CD4-positive, alpha-beta T cell treated with Interleukin-15 for 4 hours (primary cell): ENCODE measurements at places on chromosomes 2 and 18.

DNA sequence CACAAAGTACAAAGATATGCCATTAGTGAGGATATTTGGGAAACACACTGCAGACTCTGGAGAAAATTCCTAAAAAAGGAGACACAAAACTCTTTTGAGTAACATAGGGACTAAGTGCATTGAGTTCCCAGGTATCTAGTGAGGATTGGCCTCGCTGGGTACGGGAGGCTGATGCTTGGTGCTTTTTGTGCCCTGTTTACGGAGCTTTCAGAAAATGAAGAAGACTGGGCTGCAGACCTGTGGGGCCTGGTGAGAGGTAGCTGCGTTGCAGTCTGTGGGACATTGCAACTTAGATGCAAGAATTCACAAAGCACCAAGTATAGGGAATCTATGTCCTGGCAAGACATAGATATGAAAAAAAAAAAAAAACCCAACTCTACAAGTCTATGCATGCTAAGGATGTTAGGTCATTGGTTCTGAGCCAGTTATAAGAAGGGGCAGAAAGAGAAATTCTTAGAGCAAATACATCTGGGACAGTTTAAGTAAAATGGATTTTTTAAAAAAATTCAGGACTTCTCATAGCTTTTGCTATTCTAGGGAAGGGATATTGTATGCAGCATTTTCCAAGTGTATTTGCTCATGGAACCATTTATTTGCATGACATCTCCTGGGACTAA is 156.0 kb downstream of the SLC4A3 start:
- no peak for DNase-seq

DNA sequence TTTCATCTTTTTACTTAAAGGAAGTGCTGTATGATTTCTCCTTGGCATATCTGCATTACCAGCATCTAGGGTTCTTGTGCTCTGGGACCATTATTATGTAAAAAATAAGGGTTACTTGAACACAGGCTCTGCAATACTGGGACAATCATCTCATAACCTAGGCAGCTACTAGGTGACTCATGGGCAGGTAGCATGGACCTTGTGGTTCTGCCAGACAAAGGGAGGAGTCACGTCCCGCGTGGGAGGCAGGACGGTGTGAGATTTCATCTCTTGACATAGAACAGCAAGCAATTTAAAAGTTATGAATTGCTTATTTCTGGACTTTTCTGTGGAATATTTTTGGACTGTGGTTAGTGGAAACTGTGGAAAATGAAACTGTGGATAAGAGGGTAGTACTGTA is 34.1 kb downstream of the ASAP2 start:
- no peak for DNase-seq

DNA sequence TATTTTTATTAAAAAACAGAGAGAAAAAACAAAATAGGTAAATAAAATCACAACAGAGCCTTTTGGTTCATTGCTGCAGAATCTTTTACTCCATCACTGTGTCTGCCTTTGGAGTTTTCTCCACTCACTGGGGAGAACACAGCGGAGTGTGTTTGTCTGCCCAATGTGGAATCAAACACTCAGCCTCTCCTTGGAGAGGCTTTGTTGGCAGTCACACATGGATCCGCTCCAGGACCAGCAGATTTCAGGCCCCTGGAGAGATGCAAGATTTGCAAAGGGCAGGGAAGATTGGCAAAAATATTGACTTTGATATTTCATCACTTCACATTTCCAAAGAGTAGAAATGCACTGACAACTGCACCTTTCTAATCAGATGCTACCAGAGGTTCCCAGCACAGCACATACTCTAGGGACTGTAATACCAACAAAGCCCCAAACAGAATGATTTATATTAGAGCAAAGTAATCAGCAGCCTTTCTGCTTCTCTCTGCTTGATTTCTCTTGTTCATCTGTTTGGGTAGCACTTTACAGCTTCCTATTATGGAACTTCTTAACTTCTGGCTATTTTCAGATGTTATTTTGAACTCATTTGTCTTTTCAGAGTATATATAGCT is 1898.8 kb upstream of the PIK3C3 start:
- DNase-seq, result no peak

GRCh38 chr18:56245866-56246580 is 392.4 kb downstream of the TXNL1 start:
- no peak for DNase-seq

- no peak for DNase-seq
Observed at GRCh38 chr2:226080334-226080733, 680.8 kb downstream of the NYAP2 start.

GRCh38 chr18:39453882-39454281 is 1888.3 kb upstream of the CELF4 start:
- no peak for DNase-seq

DNA sequence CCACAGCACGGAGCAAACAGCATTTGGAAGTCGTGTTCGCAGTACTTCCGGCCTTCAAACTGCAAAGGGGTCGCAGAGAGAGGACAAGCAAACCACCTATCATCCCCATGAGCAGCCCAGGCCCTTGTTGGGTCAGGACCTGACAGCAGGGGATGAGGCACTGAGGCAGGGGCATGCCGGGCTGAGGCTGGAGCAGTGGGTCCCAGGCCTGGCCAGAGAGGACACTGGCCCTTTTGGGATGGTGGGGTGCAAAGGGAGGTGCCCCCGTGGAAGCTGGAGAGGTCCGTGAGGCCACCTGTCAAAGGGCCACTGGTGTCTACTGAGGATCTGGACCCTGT is 8.9 kb downstream of the GPR17 start:
- no peak for DNase-seq

GRCh38 chr18:32760391-32760790 is 12.4 kb downstream of the KLHL14 start:
- no peak for DNase-seq

DNA sequence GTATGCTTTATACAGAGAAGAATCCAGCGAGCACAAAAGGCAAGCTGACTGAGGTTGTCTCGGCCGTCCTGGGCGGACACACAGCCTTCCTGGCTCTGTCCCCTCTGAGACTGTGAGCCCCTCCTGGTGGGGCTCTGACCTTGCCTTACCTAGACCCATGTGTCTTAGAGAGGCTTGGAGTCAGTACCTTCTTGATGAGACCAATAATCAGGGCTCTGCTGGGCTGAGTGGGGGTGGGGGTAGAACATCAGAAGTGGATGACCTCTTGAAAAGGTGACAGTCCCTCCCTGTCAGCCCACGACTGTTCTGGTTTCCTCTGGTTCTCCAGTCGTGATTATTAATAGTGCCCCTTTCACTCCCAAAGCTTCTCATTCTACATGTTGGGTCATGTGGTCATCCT is 31.2 kb downstream of the TWIST2 start:
- DNase-seq, result no peak

GRCh38 chr2:48144777-48145176 is 238.5 kb upstream of the FBXO11 start:
- no peak for DNase-seq

DNA sequence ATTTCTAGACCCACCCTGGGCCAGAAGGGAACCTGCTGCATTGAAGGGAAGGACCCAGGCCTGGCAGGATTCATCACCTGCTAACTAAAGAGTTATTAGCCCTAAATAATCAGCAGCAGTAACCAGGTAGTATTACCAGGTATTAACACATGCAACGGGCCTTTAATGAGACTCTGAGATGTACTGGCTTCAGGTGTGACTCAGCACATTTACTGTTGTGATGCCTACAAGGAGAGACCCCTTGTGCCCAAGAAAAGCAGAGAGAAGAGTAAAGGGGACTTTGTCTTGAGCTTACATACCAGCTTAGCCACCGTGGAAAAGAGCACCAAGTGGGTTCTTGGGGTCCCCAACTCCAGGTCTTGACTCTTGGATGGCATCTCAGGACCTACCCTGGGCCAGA is 243.1 kb upstream of the SLC39A10 start:
- DNase-seq, result no peak

- no peak for DNase-seq
Observed at GRCh38 chr2:132586101-132586511, 83.9 kb downstream of the LYPD1 start.

- no peak for DNase-seq
Observed at GRCh38 chr2:34474646-34475045, 875.5 kb upstream of the FAM98A start.

GRCh38 chr2:41873102-41874031 is 174.5 kb upstream of the PKDCC start:
- no peak for DNase-seq

- no peak for DNase-seq
Observed at GRCh38 chr2:16035747-16036745, 95.7 kb downstream of the MYCN start.

- DNase-seq, result no peak
Observed at GRCh38 chr2:207974216-207974605, 51.1 kb downstream of the PLEKHM3 start.

DNA sequence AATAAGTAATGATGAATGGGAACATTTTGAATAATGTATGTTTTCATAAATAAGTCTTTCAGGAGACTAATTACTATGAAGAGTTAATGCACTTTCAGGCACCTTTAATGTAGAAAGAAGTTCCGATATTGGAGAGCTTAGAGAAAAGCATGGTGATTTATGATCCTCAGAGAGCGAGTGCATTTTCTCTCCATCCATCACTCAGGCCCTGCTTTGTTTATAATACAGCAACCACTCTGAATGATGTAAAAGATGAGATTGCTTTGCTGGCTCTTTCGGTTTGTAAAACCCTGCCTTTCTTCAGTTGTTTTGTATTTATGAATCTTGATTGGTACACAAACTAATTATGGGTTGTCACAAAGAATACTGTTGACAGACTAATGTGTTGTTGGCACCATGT is 132.0 kb downstream of the NYAP2 start:
- no peak for DNase-seq

DNA sequence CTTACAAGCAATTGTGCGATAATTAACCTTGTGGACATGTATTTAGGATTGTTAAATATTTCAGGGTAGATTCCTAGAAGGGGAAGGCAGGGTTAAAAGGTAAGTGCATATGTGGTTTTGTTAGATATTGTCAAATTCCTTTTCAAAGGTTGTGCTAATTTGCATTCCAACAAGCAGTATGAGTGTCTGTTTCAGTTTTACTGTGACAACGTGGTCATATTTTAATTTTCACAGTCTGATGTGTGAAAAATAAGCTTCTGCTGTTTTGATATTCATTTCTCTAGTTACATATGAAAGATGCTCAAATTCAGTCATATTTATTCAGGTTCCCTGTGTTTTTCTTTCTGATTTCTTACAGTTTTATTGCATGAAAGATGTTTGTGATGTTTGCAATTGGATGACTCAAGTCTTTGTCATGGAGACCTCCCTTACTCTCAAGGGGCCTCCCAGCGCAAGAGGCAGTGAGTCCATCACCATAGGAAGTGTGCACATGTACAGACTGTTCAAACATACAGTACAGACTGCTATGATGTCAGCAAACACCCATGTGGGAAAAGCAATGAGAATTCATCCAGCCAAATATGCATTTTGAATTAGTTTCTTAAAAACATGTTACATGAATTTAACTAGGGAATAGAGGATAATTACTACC is 310.8 kb downstream of the GALR1 start:
- DNase-seq, result no peak

DNA sequence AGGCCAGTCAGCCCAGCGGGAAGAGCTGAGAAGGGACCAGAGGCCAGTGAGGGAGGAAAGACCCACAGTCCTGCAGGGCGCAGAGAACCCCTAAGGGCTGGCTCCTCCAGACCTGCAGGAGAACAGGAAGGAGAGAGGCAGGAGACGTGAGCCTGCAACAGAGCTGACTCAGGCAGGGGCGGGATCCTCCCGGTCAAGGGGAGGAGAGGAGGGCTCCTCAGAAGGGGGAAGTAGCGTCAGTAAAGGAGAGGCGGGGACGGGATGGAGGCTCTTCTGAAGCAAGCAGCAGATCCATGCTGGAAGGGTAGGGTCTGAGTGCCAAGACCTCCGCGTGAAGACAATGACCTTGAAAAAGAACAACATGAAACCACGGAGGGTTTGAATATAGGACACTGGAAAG is 50.8 kb downstream of the TRABD2A start:
- no peak for DNase-seq

DNA sequence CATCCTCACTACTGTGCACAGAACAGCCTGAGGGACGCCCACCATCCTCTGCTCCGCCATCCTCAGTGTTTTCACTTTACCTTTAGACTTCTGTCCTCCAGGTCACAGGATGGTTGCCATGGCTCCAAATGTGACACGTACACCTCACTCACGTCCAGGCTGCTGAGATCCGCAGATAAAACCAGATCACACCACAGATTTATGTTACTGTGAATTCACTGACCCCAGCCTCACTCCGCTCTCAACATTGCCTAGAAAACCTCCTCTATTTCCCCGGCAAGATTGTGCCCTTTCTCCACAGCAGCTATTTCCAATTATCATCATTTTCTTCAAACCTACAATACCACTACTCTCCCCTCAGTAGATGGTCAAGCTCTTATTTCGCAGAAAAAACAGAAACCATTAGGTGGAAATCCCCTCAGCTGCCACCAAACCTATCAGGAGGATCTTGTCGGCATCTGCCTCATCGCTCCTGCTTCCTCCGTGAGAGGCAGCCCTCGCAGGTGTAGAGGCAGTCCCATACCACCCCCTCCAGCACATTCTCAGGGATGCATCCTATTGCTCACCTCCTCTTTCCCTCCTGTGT is 49.8 kb upstream of the SLC1A4 start:
- DNase-seq, result peak; percentile 11

DNA sequence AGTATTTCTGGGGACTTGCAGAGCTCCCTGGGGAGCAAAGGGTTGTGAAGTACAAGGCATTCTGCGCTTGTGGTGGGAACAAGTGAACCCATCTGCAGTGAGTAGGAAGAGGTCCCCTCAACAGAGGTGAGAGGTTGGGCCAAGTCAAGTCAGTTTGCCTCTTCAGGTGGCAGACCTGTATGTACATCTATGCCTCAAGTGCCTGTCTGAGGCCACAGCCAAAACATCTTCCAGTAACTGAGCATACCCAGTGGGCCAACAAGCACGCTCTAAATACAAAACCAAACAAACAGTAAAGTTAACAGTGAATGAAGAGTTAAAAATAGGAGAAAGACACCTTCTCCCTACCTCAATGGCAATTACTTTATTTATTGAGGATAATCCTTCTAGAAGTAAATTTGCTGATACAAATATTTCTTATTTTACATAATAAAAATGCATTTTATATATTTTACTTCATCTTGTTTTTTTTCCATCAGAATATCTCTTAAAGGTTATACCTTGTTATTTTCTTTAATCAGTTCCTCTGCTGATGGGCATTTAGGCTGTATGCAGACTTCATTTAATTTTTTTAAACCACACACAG is 2.5 kb downstream of the GYPC start:
- DNase-seq, result no peak
